ENCODE measurements at places on chromosomes 12 and 14.

DNA sequence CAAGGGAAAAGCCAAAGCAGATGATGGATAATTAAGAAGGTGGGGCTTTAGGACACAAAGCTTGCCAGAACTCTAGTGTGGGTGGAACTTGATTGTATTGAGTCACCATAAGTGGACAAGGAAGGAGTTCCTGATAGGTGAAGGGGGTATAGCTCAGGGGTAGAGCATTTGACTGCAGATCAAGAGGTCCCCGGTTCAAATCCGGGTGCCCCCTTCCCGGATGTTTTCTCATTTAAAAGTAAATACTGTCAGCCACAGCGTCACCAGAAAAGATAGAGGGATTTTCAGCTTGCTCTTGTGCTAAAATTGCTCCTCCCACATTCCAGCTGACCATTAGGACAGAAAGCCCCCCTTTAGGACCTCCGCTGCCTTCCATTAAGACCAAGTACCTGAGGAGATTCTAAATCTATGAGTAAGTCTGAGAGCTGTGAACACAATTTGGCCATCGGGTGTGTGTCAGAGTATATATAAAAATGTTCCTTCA, 36.6 kb downstream of the DCAF4 start:
- DNase-seq, result no peak

GRCh38 chr14:52692248-52692962, 3.0 kb downstream of the ERO1A start:
- DNase-seq, result no peak

GRCh38 chr12:26563552-26563951, 269.4 kb downstream of the ITPR2 start:
- DNase-seq, result no peak

- DNase-seq, result no peak
Observed at GRCh38 chr14:39434401-39434800, 2.2 kb upstream of the FBXO33 start.

DNA sequence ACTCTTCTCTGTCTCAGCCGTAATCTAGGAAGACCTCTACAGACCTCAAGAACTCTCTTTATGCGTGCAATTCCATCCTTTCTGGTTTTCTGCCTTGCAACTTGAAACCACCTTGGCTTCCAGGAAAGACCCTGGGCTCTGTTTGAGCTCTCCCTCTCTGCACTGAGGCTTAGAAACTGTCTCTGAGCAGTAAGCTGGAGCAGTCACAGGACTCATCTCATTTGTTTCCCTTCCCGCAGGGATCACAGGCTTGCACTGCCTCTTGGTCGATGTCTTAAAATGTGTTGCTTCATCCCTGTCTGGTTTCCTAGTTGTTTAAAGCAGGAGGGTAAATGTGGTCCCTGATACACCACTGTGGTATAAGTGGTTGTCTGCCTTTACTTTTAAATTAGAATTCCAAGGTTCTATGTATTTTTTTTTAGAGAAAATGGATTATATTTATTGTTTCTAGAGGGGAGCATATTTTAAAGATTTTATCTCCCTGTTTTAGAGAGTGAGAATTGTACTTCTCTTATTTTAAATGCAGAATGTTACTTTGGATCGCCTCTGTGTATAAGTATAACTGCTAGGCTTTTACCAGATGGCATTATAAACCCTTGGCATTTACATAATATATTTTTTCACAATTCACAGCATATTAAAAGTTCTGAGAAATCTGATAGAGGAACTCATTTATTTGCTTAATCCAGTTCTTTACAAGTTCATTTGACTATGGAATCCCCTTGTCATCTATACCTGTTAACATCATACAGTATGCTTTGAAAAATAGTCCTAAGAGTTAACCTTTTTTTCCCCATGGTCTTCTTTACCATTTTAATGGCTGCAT, 26.4 kb downstream of the EID3 start:
- no peak for DNase-seq

- DNase-seq, result no peak
Observed at GRCh38 chr12:132946246-132946820, 9.8 kb downstream of the ZNF605 start.

DNA sequence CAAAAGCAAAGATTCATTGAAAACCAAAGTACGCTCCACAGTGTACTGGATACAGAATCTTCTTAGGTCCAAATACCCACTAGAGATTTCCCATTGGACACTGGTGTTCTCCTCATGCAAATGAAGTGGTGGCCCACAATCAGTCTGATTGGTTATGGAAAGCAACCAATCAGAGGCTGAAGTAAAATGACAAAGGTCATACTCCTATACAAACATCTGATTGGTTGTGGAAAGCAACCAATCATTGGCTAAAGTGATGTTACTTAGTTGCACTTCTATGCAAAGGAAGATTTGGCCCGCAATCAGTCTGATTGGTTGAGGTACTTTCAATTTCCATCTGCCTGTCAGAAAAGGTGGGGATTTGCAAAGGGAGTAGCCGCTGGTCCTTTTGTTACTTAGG, 1.3 kb upstream of the WASHC3 start:
- no peak for DNase-seq

- DNase-seq, result no peak
Observed at GRCh38 chr12:13337791-13338190, 141.3 kb downstream of the EMP1 start.

- DNase-seq, result no peak
Observed at GRCh38 chr14:103728721-103729120, 13.1 kb downstream of the ZFYVE21 start.

- no peak for DNase-seq
Observed at GRCh38 chr14:89013098-89013504, 188.7 kb downstream of the TTC8 start.

DNA sequence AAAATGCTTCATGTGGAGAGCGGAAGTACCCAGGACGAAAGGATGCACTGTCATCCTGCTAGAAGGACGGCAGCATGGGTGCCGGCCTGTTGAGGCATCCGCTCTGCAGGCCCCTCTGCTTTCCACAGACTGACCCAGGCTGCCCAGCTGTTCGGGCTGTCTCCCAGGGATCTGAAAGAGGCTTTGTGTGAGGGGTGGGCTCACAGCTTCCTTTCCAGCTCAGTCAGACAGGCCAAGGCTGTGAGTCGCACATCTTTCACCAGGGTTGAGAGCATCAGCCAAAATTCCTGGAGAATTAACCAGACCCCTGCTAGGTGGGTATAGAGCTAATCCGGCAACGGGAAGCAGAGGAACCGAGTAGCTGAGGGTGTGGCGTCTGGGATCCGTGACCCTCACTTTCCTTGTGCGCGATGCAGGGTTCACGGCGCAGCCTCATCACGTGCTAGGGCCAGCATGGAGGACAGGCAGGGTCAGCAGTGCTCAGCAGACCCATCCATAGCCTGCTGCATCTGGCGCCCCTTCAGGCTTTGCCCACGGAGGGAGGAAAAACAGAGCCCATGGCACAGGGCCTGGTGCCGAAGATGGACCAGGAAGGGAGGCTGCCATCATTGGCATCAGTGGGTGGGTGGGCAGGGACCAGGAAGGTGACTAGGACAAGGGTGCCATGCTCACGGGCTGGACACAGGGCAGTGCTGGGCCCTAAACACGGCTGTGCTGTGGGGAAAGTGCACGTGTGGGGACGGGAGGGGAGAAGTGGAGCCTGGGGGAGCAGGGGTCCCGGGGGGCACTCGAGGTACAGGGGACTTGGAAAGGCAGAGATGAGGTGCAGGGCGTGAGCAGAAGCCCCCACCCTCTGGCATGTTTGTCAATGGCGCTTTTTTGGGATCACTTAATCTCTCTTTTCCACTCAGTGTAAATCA, 9.2 kb upstream of the SIVA1 start:
- no peak for DNase-seq

DNA sequence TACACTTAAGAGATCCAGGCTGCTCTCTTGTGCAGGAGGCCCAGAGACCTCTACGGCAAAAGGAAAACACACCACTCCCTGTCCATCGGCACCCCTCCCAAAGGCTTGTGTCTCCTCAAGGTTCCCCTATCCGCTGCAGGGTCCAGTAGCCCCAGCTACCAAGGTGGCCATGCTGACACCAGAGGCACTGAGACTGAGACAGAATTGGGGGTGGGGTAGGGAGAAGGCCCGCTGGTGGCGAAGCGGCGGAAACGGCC, 590 bp downstream of the DDIT3 start:
- DNase-seq, result no peak
